ENCODE measurements at places on chromosomes 4 and X. TPM values are rescaled to one million over a fixed set of nuclear protein-coding genes. Genes with fewer than 3 reads are reported as not detected.

Gene ADGRG4
- total RNA-seq, result not detected

Gene CSN1S1
- not detected for total RNA-seq

GRCh38 chr4:53987761-53988171 is 76.6 kb downstream of the CHIC2 start:
- no peaks in the 10 kb centered on the region for H3K36me3 ChIP-seq
- H3K27me3 ChIP-seq, result no peaks in the 10 kb centered on the region
- H3K27ac ChIP-seq, result no peak overlapping the region
- no peak for DNase-seq
- no peak overlapping the region for H3K4me3 ChIP-seq

Gene RIBC1
- 0.49 TPM for total RNA-seq

- H3K27me3 ChIP-seq, result no peaks in the 10 kb centered on the region
- H3K36me3 ChIP-seq, result no peaks in the 10 kb centered on the region
- H3K4me1 ChIP-seq, result no peaks in the 10 kb centered on the region
- no peak for DNase-seq
Measured at GRCh38 chr4:164134388-164134787, 619.5 kb upstream of the SMIM31 start.

- H3K4me3 ChIP-seq, result no peak overlapping the region
- DNase-seq, result no peak
- no peaks in the 10 kb centered on the region for H3K27me3 ChIP-seq
- no peaks in the 10 kb centered on the region for H3K4me1 ChIP-seq
- no peaks in the 10 kb centered on the region for H3K36me3 ChIP-seq
- no peak overlapping the region for H3K27ac ChIP-seq
Measured at GRCh38 chr4:12126474-12126873, 697.8 kb upstream of the HS3ST1 start.

- no peak overlapping the region for H3K4me3 ChIP-seq
- H3K27me3 ChIP-seq, result peaks cover 5% of the 10 kb centered on the region
- H3K36me3 ChIP-seq, result no peaks in the 10 kb centered on the region
- DNase-seq, result no peak
- no peak overlapping the region for H3K27ac ChIP-seq
Measured at GRCh38 chr4:163330916-163331628, 1.3 kb downstream of the NPY1R start.

Gene ACSL4
- total RNA-seq, result 59.1 TPM

DNA sequence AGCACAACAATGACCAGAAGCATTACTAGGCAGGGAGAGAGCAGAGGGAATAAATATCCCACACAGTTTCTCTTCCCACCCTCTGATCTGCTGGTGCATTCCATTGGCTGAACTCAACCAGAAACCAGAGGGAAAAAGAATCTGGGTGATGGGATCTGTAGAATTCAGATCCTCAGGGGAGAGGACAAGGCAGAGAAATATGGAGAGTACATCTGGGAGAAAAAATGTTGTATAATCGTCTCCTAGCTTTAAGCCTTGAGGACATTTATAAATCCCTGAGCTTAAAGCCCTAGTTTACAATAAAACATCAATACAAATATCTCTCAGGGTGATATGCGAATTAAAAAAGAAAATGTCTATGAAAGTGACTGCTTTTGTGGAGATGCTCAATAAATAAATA is 368.1 kb upstream of the MAD2L1 start:
- no peaks in the 10 kb centered on the region for H3K36me3 ChIP-seq
- H3K27ac ChIP-seq, result no peak overlapping the region
- H3K4me1 ChIP-seq, result no peaks in the 10 kb centered on the region
- H3K4me3 ChIP-seq, result no peak overlapping the region
- DNase-seq, result no peak

Gene MUC7
- total RNA-seq, result not detected

GRCh38 chrX:125681507-125681906 is 361.8 kb downstream of the TEX13C start:
- no peak for DNase-seq
- H3K4me3 ChIP-seq, result no peak overlapping the region
- no peaks in the 10 kb centered on the region for H3K36me3 ChIP-seq
- H3K4me1 ChIP-seq, result no peaks in the 10 kb centered on the region
- H3K27ac ChIP-seq, result no peak overlapping the region
- no peaks in the 10 kb centered on the region for H3K27me3 ChIP-seq

Gene CLRN2
- not detected for total RNA-seq

Gene RNF175
- total RNA-seq, result not detected

DNA sequence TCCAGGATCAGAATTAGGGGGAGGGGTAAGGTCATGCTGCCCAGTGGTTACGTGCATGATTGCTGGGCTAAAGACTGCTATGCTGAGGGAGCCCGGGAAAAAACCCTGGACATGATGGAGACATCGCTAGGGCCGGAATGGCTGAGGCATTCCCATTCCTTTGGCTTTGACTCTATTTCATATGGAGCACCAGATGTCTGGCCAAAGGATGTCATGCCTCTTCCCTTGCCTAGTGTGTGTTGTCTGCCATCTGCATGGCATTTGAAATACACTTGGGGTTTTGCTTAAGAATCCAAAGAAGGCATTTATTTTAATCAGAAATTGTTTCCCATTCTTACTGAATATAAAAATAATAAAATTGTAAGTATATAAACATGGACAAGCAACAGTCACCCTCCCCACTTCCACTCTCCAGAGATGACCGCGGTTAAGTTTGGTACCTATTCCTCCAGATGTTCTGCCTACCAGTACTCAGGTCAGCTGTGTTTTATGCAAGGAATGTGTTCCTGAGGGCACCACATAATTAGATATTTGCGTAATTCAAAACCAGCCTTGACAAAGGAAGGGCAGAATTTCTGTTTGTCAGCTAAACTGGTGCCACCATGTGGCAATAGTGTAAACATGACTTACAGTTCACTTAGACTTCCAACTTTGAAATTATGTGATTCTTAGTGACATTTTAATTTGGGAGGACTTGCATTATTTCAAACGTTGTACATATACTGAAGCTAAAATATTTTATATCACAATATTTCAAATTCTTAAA is 105.9 kb downstream of the CT47B1 start:
- H3K27me3 ChIP-seq, result no peaks in the 10 kb centered on the region
- no peak for DNase-seq
- no peaks in the 10 kb centered on the region for H3K36me3 ChIP-seq
- H3K4me3 ChIP-seq, result no peak overlapping the region
- no peaks in the 10 kb centered on the region for H3K4me1 ChIP-seq

- H3K4me3 ChIP-seq, result no peak overlapping the region
- H3K36me3 ChIP-seq, result no peaks in the 10 kb centered on the region
- H3K4me1 ChIP-seq, result no peaks in the 10 kb centered on the region
- H3K27me3 ChIP-seq, result no peaks in the 10 kb centered on the region
- no peak for DNase-seq
- no peak overlapping the region for H3K27ac ChIP-seq
Measured at GRCh38 chr4:188941524-188942119, 802.4 kb downstream of the TRIML1 start.

Gene CSAG1
- total RNA-seq, result not detected

Gene COL25A1
- not detected for total RNA-seq

GRCh38 chrX:2272337-2272736 is 228.4 kb downstream of the DHRSX start:
- H3K36me3 ChIP-seq, result no peaks in the 10 kb centered on the region
- H3K27me3 ChIP-seq, result no peaks in the 10 kb centered on the region
- DNase-seq, result no peak

GRCh38 chrX:48957477-48957826 is at the start of gene OTUD5:
Gene OTUD5, minus strand, starts transcription at chrX:48957607. Its CDS starts 37 bp downstream, at chrX:48957570.
- no peaks in the 10 kb centered on the region for H3K27me3 ChIP-seq
- no peaks in the 10 kb centered on the region for H3K36me3 ChIP-seq
- H3K4me1 ChIP-seq, result peaks cover 7% of the 10 kb centered on the region
- DNase-seq, result no peak

DNA sequence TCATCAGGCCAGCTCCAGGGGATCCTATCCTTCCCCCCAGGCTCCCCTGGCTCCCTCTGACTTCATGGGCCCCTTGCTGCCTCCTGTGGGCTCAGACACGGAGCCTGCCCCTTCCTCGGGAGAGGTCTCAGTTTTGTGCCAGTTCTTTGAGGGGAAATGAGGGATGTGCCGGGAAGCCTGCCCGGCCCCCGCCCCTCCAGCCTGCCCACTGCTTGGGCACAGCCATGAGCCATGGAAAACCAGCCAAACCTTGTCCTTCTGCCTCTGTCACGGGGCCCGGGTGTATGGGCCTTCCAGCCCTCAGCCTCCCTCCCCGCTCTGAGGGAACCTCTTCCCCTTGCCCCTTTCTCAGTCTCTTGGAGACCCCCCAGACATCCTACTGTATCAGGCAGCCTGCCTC is 6.8 kb downstream of the BGN start:
- no peak overlapping the region for H3K27ac ChIP-seq
- H3K27me3 ChIP-seq, result no peaks in the 10 kb centered on the region
- DNase-seq, result no peak
- H3K36me3 ChIP-seq, result no peaks in the 10 kb centered on the region
- H3K4me3 ChIP-seq, result no peak overlapping the region
- H3K4me1 ChIP-seq, result no peaks in the 10 kb centered on the region

GRCh38 chr4:126956184-126956897 is 676.4 kb upstream of the INTU start:
- no peak overlapping the region for H3K4me3 ChIP-seq
- H3K27ac ChIP-seq, result no peak overlapping the region
- no peak for DNase-seq
- no peaks in the 10 kb centered on the region for H3K27me3 ChIP-seq

GRCh38 chrX:154967603-154968002 is 54.9 kb downstream of the F8 start:
- H3K4me3 ChIP-seq, result no peak overlapping the region
- DNase-seq, result no peak
- no peaks in the 10 kb centered on the region for H3K27me3 ChIP-seq
- H3K36me3 ChIP-seq, result no peaks in the 10 kb centered on the region
- H3K4me1 ChIP-seq, result no peaks in the 10 kb centered on the region

Gene BMX
- total RNA-seq, result not detected

DNA sequence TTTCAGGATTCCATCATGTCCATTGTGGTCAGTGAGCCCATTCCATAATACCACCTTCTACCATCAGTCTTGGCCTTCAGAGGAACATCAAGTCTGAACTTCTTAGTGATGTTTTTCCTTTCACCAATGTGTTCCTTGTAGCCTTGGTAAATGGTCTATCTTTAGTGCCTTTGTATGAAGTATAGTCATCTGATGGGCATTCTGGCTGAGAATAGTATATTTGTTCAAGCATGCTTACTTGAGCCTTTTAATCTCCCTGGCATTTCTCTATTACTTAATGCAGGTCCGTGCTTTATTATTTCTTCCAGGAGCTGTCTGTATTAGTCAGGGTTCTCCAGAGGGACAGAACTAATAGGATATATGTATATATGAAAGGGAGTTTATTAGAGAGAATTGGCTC is 99.7 kb downstream of the TLL1 start:
- H3K4me3 ChIP-seq, result no peak overlapping the region
- H3K4me1 ChIP-seq, result no peaks in the 10 kb centered on the region
- H3K36me3 ChIP-seq, result no peaks in the 10 kb centered on the region

Gene GRID2
- not detected for total RNA-seq

GRCh38 chr4:120718979-120719566 is 203.5 kb downstream of the PRDM5 start:
- DNase-seq, result no peak
- peaks cover under 1% of the 10 kb centered on the region for H3K27me3 ChIP-seq
- H3K36me3 ChIP-seq, result no peaks in the 10 kb centered on the region
- H3K4me3 ChIP-seq, result no peak overlapping the region

DNA sequence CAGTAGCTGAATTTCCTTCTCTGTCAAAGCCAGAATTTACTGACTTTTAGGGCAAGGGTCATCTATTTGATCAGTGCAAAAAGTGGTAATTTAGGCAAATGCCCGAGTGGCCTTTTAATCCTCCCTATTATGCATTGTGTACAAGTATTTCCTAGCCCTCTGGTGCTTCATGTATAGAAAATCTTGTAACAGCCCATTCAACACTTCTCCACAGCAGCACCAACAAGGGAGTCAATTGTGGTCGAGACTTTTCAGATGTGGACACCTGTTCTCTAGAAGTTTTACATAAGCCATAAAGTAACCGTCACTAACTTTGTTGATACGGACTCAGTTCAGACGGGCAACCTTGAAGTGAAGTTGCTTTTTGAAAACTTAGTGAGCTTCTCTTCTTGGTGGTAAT is 50.9 kb upstream of the FHDC1 start:
- no peak for DNase-seq
- H3K36me3 ChIP-seq, result peaks cover 5% of the 10 kb centered on the region
- H3K27ac ChIP-seq, result no peak overlapping the region
- H3K4me1 ChIP-seq, result no peaks in the 10 kb centered on the region
- no peaks in the 10 kb centered on the region for H3K27me3 ChIP-seq

GRCh38 chr4:31236020-31236638 is 516.0 kb downstream of the PCDH7 start:
- DNase-seq, result no peak
- no peaks in the 10 kb centered on the region for H3K36me3 ChIP-seq
- no peak overlapping the region for H3K27ac ChIP-seq

Gene ZCCHC18
- total RNA-seq, result 1.7 TPM

Data from GM12878 (cell line).